ENCODE measurements at places on chromosomes 2 and 18.

DNA sequence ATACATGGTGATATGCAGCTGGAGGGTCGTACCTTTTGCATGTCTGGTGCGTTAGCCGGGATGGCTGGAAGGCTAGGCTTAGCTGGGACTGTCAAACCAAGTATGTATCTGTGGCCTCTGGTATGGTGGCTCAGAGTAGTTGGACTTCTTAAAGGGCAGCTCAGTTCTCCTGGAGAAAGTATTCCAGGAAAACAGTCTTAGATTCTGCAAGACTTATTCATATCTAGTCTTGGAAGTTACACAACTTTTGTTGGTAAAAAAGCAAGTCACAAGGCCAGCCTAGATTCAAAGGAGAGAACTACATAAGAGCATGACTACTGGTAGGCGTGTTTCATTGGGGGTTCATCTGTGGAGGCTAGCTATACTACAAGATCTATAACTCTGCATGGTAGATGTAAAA, 45.5 kb downstream of the EML4 start:
- DNase-seq: no peak

DNA sequence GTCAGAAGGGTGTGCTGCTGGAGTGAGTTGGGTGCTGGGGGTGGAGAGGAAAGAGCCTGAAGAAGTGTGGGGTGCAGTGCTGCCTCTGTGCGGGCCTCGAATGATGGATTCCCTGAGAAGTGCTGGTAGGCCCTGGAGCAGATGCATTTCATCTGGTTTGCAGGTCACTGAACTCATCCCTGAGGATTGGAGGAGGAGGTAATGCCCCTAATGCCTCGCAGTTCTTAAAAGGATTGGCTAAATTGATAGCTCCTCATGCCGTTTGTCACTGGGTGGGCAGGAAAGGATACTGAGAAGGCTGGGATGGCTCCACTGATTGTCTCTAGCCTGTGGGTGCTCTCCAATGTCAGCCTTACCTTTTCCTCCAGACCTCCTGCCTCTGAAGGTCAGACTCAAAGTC, 74.1 kb downstream of the CTIF start:
- no peak for DNase-seq

- DNase-seq: no peak
Measured at GRCh38 chr2:239121600-239122012, 273.7 kb downstream of the TWIST2 start.

GRCh38 chr18:24741965-24742724, 281.7 kb downstream of the HRH4 start:
- no peak for DNase-seq

- DNase-seq: no peak
Measured at GRCh38 chr2:100237770-100238169, 84.5 kb downstream of the LONRF2 start.

- DNase-seq: no peak
Measured at GRCh38 chr2:53784436-53784835, 2.3 kb downstream of the ASB3 start.

- no peak for DNase-seq
Measured at GRCh38 chr2:33086400-33087015, 139.8 kb downstream of the LTBP1 start.

GRCh38 chr2:41899189-41899588, 148.6 kb upstream of the PKDCC start:
- no peak for DNase-seq

GRCh38 chr2:160551259-160551658, 57.7 kb upstream of the RBMS1 start:
- no peak for DNase-seq

DNA sequence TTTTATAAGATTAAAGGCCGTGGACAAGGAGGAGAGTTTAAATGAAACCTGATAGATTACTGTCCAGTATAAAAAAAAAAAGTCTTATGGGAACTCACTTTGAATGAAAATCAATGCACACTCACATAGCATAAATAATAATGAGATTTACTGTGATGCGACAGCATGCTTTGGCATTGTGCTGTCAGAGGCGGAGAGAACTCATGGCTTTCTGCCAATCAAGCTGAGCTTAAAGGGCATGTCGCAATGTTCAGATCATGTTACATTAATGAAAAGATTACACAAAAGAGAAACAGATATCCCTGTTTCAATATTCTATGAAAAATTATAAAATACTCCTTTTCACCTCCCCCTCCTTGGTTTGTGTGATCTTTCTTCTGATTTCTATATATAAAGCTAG, 310.8 kb downstream of the ERBB4 start:
- no peak for DNase-seq

DNA sequence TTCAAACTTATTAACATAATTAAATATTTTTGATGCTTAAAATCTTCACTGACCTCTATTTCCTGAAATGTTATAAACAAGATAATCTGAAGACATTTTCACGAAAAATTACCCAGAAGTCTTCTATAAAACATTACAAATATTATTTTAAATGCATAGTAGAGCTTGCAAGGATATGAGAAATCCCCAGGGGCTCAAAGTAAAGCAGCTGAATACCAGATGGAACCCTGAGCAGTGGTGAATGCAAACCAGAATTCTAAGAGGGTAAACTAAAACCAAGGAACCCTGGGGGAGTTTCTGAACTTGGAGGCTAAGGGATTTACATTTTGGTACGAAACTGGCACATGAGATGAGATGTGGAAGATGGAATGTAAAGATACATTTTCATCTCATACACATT, 83.6 kb downstream of the FSHR start:
- no peak for DNase-seq

DNA sequence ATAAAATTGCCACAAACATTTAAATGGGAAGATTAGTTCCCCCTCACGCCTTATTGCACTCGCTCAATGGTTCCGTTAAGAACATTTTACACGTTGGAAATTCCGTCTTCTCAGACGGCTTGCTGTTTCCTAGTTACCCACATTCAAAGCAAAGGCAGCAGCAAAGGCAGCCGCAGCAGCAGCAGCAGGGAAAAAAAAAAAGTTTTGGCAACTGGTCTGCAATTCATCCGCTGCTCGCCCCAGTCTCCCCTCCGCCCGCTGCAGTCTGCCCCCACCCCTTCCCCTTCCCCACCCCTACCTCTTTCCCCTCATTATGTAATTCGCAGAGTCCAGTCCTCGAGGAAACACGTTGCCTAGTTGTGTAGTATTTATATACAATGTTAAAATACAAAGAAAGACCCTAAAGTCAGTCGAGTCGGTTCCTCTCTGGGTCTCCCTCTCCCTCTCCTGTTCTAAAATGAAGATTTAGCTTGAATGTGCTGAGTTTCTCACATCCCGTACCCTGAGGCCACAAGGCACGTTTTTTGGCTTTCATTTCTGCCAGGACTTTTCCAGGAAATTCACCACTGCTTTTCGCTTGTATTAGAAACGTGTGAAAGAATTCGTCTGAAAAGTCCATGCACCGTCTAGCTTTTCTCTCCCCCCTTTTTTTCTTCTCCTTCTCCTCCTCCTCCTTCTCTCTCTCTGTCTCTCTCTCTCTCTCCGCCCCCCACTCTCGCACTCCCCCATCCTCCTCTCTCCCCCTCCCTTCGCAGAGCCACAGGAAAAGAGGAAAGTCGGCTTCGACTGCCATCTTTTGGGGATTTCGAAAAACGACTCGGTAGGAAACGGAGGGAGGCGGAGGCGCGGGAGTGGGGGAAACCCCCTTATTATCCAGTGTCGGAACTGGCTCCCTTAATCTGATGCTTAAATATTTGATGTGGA, 140.0 kb downstream of the MEIS1 start:
- peak; percentile 79 for DNase-seq

DNA sequence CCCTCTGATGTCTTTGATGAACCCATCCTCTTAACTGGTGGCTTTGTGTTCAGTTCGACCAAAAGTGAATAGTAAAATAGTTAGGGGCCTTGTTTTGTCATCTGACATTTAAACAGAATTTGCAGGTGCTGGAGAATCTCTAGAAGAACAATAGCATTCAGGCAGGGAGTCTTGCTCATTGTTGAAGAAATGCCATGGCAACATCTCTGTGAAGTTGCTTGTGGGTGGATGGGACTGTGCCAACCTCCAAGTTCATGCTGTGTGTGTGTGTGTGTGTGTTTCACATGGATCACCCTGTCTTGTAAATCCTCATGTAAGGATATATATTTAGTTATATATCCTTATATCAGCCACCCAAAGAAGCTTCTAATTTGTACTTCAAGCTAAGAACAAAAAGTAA, 66.7 kb downstream of the SKA1 start:
- no peak for DNase-seq

DNA sequence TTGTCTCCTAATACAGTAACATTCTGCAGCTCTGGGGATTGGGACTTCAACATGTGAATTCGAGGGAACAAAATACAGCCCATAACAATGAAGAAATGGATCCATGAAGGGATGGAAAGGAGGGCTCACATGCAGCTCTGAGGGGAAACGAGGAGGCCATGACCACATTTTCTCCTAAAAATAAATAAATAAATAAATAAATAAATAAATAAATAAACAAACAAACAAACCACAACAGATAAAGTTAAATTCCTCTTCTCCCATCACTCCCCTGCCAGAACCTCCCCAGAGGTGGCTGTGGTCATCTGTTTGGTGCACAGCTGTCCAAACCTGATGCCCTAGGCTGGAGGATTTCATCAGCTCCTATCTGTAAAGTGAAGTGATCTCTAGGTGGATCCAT, 42.7 kb downstream of the MAL start:
- no peak for DNase-seq

GRCh38 chr2:72719416-72719815, 106.4 kb downstream of the EXOC6B start:
- DNase-seq: peak; percentile 66

- DNase-seq: no peak
Measured at GRCh38 chr2:145015561-145015960, 495.6 kb upstream of the ZEB2 start.

- DNase-seq: no peak
Measured at GRCh38 chr2:29397039-29397438, 281.8 kb downstream of the CLIP4 start.

GRCh38 chr2:25165992-25166875, 2.1 kb downstream of the POMC start:
- DNase-seq: peak; percentile 79

- DNase-seq: no peak
Measured at GRCh38 chr2:111028720-111029119, 92.0 kb upstream of the BCL2L11 start.

GRCh38 chr18:23351521-23351920, 101.6 kb upstream of the RIOK3 start:
- DNase-seq: no peak

- no peak for DNase-seq
Measured at GRCh38 chr2:226123300-226123699, 676.3 kb downstream of the IRS1 start.

- DNase-seq: peak; percentile 19
Measured at GRCh38 chr2:239905884-239906654, 119.1 kb downstream of the NDUFA10 start.

DNA sequence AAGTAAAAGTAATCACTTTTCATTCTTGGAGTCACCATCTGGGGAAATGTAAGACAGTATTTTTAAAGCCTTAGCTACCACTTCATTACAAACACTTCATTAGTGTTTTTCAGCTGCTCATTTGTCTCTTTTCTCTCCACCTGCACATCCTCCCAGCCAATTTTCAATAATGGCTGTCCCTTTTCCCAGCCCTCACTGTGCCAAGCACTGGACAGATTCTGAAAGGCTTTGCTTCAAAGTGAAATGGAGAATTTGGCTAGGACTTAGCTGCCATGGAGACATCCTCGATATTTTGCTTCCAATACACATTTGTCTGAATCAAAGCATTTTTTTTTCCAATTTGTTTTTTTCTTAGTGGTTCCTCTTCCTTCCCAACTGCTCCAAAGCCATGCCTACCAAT, 272.4 kb upstream of the NRXN1 start:
- no peak for DNase-seq

- no peak for DNase-seq
Measured at GRCh38 chr2:154952346-154952980, 254.0 kb downstream of the KCNJ3 start.

DNA sequence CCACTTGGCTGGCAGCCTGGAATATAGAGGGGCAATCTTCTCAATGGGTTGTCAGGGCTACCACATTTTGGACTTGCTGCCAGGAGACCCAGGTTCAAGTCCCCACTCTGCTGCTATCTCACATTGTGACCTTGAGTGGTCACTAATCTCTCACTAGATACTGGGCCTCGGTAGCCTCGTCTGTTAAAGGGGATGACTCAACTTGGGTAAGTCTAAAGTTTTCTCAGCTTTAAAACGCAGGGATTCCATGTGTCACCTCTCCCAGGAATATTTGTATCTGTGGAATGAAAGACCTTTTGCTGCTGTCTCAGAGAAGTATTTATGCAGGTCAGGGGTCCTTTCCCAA, 86.3 kb downstream of the SEMA4F start:
- no peak for DNase-seq

DNA sequence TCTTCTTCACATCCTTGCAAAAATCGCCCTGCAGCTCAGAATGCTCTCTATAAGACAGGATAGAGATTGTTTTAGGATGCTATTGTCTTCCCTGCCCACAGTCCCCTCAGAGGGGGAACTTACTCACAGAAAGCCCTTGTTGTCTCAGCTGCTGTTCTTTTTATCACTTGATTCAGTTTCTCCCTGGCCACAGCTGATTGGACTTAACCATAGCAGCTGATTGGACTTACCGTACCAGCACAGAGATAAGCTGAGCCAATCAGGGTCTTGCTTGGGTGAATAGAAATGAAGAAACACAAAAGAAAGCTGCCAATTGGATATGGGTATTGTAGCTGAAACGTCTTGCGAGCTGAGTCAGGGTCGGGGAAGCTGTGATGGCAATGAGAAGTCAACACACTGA, 194.2 kb upstream of the MEX3C start:
- no peak for DNase-seq

- DNase-seq: peak; percentile 81
Measured at GRCh38 chr2:201254081-201254730, 6.1 kb upstream of the CASP8 start.

GRCh38 chr2:145190031-145190703, 670.2 kb upstream of the ZEB2 start:
- no peak for DNase-seq

GRCh38 chr2:171814883-171815282, 79.2 kb downstream of the SLC25A12 start:
- DNase-seq: no peak

GRCh38 chr18:67463829-67464228, 52.7 kb downstream of the DSEL start:
- no peak for DNase-seq

- no peak for DNase-seq
Measured at GRCh38 chr2:141182246-141182645, 948.6 kb downstream of the LRP1B start.
